Cardiac septum (tissue), 1 donor: ENCODE measurements at places on chromosomes 4 and X.

DNA sequence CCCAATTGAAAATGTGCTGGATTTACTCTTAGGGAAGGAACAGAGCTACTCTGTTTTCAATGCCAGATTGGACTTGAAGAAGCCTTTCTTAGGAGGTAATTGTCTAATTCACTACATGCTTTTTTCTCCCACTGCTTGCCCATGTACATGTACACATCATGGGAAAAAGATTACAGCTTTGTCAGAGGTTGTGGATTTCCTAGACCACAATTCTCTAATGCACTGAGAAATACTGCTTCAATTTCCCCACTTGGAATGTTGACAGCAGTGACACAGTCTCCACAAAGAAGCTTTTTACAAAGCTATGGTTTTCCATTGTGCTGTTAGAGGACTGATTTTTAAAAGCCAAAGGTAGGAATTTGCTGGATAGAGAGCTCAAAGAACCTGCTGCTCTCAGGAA is 19.5 kb downstream of the ZAR1 start:
- DNase-seq = no peak

DNA sequence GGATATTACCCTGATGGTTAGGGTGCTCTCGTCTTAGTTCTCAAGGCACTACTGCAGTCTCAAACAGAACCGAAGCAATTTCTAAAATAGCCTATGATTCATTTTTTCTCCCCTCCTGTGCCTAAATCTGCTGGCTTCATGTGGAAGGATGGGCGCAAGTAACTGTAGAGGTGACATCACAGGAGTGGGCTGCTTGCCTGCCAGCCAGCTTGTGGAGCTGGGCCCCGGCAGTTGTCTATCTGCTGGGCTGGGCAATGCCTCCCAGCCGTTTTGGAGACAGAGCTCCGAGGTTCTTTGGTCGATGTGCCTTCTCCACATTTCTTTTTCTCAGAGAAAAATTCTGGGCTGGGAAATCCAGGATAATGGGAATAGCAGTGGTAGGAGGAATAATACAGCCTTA is 34.3 kb upstream of the CITED1 start:
- no peak for DNase-seq

GRCh38 chrX:148215726-148216125 is 234.6 kb downstream of the FMR1NB start:
- DNase-seq = no peak

- no peak for DNase-seq
Measured at GRCh38 chr4:81694176-81694913, 222.6 kb upstream of the RASGEF1B start.

DNA sequence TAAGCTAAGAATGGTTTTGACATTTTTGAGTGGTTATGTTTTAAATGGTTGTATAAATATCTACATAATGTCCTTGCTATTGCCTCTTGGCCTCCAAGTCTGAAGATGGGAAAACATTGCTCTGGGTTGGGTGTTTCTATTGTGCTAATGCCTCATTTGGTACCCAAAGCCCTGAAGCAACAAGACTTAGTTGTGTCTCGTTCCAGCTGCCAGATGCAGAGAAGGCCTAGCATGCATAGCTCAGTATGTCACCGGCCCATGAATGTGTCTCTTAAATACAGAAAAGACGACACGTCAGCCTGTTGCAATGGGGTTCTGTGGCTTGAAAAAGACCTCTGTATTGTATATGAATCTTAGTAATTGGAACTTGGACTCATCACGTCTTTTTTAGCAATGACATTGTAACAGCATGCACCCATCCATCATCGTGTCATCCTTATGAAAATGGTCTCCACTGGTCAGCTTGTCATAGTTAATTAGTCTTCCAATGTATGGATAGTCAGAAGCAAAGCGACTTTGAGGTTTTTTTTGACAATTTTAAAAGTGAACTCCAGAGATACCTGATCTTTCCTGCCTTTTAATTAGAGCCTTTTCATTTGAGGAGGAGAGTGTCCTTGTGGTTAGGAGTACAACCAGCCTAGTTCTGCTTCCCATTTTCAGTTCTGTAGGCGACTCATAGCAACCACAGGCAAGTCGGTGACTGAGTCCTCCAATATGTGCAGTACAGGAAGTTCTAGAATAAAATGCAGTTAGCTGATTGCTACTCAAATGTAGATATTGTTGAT is 126.4 kb upstream of the GATB start:
- DNase-seq = no peak

GRCh38 chr4:140250989-140251552 is 97.1 kb upstream of the MAML3 start:
- no peak for DNase-seq

GRCh38 chrX:154595559-154596249 is 10.8 kb downstream of the CTAG1A start:
- no peak for DNase-seq

DNA sequence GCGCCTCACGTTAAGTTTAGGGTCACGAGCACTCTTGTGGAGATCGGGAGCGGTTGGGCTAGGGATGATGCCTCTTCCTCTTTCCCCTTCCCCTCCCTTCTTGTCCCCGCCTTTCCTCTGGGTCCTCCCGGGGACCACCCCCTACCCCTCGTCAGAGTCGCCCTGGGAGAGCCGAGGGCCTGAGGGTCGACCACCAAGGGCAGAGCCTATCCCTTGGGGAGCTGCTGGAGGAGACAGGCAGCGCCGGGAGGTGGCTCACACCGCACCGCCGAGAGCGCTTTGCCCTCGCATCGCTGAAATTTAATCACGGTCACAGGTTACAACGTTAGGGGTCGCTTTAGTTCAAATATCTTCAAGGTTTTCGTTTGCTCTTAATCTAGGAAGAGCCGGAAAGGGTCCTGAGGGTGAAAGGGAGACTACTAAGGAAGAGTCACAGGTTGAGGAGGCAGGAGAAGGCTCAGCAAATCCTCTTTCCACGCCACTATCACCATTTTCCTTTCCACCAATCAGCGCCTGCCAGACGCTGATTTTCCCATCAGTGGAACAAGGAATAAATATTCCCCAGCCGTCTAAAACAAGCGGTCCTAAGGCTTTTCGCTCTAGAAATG is 528 bp upstream of the SNCA start:
- DNase-seq = no peak

DNA sequence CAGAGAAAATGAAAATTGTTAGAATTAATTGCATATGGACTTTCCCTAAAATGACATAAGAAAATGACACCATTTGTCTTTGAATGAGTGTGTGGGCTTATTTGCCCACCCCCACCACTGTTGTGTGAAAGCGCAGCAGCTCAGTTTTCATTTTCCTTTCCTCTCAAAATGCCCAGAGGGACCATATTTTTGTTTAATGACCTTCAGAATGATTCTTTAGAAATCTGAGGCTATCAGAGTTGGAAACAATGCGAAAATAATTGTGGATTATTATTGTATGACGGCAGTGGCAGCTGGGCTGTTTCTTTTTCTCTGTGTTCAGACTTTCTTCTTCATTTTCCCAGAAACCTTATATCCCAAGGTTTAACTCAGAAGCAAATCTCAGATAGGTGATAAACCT is 44.6 kb upstream of the TEX13A start:
- no peak for DNase-seq

DNA sequence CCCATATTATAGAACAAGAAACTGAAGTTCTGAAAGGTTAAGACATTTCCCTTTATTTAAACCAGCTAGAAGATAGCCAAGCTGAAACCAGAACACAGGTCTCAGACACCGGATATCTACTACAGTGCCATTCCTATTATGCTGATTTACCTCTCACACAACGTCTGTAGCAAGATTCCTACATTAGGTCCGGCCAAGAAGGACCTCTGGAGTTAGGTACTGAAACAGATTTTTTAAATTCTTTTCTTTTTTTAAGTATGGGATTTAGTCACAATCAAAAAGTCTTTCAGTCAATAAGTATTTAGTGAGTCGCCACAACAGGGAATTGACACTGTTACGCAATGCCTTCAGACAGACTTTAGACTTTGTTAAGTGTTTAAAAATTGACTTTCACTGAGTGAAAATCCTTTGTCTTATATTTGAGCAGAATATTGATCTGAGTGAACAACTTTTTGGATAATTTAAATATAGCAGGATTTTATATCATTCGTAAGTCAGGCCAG is 26.5 kb upstream of the SPANXN4 start:
- DNase-seq = no peak
